ENCODE measurements at places on chromosomes 2 and 18.

DNA sequence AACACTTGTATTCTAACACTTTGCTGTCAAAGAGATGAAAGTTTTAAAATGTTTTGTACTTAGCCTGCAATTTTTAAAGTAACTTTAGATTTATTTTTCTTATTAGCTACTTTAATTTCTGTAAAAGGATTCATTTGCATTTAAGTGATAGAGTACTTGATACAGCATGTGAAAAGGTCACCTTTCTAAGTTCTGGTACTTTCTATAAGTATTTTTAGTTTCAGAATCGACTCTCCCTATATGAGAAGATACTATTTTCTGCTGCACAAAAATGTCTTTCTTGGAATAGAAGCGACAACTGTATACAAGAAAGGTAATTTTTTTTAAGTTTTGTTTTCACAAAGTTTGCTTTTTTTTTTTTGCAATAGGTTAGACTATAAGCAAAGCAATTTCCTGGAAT is 72.9 kb downstream of the METTL8 start:
- no peak for DNase-seq

GRCh38 chr18:70293166-70293565 is 4.3 kb downstream of the SOCS6 start:
- no peak for DNase-seq

DNA sequence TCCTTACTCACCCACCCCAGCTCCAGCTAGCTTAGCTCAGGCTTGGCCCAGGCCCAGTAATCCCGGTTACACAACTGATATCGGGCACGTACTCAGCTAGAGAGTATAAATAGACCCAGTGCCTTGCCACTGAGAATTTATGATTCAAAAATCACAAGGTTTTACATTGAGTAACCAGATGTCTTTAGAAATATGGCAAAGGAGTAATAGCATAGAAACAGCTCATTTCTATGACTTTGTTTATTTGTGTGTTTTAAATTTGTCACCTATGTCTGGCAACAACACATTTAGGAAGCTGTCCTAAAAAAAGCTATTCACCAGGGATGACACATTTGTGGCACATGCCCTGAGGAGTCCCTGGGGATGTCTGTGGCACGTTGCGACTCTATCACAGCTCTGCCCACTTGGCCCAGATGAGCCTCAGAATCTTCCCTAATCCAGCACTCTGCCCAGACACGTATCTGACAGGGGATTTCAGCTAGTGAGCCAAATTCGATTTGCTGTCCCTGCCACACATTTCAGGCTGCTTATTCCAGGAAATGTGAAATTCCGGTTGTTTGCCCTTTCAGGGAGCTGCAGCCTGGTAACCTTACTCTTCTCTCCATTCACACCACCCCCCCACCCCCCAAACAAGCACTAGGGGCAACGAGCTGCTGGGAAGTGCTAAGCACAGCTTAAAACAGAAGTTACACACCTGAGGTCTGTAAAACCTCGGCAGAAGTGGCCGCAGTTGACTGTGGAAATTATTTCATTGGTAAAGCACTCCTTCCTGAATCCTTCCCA is 85.4 kb upstream of the ZCCHC2 start:
- DNase-seq, result no peak

DNA sequence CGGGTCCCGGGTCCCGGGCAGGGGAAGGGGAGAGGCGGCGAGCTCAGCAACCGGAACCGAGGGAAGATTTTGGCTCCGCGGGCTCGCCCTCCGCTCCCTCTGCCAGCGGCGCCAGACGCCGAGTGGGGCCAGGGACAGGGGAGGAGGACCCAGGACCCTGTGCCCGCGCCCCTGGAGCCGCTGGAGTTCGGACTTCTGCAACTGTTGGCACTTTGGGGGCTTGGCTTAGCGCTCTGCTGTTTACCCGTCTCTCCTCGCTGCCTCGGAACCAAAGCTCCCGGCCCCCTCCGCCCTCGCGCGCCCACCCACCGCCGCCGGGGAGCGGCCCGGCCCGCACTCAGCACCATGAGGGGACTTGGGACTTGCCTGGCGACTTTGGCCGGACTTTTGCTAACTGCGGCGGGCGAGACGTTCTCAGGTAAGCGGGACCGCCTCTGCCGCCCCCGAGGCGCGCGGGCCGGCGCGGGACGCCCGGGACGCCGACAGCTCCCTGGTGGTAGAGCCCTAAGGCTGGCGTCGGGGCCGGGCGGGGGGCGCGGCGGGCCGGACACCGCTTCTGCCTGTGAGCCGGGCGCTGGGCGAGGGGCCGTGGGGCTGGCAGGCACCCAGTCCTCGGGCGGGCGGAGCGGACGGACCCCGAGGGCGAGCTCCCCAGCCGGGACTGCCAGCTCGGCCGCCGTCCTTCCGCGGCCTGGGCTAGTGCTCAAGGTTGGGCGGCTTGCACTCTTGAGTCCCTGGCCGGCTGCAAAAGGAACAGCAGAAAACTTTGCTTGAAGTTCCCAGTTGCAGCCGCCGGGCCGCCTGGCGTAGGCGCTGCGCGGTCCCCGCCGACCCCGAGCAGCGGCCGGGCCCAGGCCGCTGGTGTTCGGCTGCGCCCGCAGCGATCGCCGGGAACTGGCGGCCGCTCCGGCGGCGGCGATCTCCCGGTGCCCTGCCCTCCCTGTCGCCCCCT is 634 bp downstream of the PTPRM start:
- peak; percentile 15 for DNase-seq

- peak; percentile 56 for DNase-seq
These were observed 1.4 kb downstream of the PHLPP1 start for GRCh38 chr18:62716619-62717168.

DNA sequence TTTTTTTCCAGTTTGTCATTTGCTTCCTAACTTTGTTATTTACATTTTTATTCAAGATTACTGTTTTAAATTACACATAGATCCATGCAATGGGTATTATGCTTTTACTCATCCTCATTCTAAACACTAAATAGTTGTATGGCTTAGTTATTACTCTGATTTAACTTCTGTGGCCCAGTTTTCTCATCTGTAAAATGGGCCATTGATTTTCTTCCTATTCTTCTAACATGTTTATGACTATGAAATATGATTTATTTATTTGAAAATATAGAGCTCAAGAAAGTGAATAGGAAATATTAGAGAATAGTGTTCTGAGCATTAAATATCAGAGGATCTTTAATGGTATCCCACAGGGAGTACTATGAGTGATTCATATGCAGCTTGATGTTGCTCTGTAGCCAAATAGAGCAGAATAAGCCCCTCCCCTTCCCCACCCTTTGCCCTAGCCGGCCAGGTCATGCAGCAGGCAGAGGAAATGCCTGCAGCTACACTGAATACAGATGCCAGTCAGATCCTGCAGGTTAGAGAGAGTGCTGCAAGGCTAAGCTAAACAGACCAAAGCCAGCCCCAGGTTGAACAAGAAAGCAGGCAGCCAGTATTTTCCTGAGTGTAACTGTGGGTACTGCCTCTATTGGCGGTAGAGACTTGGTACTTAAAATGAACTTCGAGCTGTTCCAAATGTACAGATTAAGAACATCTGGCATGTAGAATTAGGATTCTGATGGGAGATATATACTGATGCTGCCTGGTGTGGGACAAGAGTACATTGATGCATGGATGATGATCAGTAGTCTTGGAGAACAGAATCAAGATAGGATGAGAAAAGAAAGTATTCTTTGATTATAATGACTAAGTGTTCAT is 11.7 kb upstream of the ACYP2 start:
- no peak for DNase-seq

DNA sequence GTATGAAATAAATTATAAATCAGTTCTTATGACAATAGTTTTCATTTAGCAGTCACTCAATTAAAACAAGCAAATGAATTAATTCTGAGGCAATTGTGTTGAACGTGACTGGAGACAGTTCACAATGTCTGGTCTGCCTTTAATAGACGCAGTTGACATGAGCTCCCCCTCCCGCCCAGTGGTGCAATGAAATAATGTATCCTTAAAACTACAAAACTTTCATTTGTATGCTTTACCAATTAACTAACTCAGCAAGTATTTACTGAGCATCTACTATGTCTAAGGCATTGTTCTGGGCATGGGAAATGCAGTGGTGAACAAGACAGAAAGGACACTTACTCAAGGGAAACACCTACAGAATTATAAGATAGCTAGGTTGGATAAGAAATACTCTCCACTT is 3.5 kb upstream of the DSC2 start:
- DNase-seq, result no peak

- no peak for DNase-seq
These were observed 279.0 kb downstream of the SRBD1 start for GRCh38 chr2:45332094-45332493.

DNA sequence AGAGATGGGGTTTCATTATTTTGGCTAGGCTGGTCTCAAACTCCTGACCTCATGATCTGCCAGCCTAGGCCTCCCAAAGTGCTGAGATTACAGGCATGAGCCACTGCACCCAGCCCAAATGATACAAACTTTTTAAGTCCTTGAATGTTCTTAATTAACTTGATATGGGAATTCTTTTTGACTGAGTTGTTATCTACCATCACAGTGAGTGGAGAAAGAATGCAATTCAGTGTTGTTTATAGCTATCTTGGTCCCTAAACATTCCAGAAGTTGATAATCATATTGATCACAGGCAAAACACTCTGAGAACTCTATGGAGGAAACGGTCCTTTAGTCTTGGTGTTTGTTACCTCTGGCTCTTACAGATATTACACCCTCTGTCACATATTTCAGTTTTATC is 1072.5 kb downstream of the SUCLG1 start:
- no peak for DNase-seq

- DNase-seq, result peak; percentile 70
These were observed 108.2 kb upstream of the CXCR4 start for GRCh38 chr2:136225950-136226835.

- DNase-seq, result no peak
These were observed 238.2 kb downstream of the GCA start for GRCh38 chr2:162581959-162582798.

GRCh38 chr2:228268301-228268700 is 86.8 kb upstream of the SPHKAP start:
- no peak for DNase-seq

DNA sequence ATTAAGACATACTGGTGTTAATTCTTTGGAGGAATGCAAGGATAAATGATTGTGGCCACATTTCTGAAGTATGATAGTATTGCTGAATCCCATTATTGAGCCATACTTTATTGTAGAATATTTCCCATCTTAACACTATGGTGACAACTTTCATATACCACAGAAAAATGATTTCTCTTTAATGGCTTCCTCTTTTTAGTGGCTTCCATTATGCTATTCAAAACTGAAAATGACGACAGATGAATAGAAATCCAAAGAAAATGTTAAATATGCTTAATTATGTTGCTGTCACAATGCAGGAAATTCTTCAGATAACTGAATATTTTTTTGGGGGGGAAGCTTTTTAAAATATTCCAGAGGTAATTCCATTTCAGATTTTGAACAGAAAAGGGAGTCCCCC is 88.9 kb upstream of the TMEM200C start:
- DNase-seq, result no peak

DNA sequence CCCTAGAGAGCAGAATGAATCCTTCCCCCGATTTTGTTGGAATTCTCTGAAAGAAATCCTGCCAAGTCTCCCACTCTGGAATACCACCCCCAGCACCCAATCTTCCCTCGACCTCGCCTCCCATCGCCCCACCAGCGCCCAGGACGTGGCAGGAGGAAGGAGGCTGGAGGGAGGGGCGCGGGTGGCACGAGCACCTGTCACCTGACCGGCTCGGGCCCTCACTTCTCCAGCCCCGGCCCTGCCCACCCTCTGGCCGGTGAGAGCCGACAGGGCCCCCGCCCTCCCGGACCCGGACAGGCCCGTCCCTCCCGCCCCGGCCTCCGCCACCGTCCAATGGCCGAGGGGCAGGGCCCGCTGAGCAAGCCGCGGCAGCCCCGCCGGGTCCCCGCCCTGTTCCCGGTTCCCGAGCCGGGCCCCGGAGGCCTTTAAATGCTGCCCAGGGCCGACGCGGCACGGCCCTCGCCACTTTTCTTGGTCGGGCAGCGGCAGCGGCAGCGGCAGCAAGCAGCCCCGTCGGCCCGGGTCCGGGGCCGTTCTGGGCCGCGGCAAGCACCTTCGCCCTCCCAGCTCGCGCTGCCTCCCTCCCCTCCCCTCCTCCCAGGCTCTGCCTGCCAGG is at the start of gene LGALSL:
LGALSL (plus strand) TSS at position 393 of the 616 bp plus-strand sequence. CDS start 384 bp downstream, outside the sequence.
- no peak for DNase-seq

DNA sequence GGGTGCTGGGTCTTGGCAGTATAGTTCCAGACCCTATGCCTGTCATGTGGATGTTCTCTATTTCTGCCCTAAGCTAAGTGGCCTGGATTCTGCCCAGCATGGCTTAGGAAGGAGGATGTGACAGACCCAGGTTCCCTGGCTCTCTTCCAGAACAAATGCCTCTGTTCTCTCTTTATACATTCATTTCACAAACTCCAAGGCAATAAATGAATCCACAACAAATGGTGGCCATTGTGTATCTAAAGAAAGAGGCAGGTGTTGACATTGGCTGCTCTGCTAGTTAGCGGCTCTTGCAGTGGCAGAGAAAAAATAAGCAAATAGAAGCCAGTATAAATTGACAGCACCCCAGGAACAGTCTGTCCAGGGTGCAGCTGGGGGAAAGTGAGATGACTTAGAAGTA is 298.6 kb downstream of the SUCLG1 start:
- DNase-seq, result peak; percentile 84

DNA sequence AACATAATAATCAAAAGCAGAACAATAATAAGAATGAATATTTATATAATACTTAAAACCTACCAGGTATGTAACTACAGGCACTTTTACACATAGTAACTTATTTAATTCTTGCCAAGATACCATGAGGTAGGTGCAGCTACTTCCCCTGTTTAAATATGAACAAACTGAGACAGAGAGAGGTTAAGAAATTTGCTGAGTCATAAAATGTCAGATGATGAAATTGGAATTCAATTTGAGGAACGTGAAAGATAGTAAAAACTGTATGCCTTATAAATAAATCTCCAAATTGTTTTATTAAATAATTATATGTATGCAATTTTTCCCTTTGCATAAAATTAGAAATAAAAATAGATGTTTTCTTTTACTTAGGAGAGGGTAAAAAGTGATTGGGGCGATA is 1103.3 kb upstream of the NRXN1 start:
- no peak for DNase-seq

Measured in NCI-H1092 treated with DMSO at 0.1 percent for 48 hours (cell line).